Activated naive CD4-positive, alpha-beta T cell treated with Interleukin-2 at 50 U/mL for 16 hours (primary cell): ENCODE measurements at places on chromosomes 3 and 15.

- peak; percentile 50 for DNase-seq
Observed at GRCh38 chr15:65054333-65055200, 9.4 kb downstream of the SLC51B start.

- no peak for DNase-seq
Observed at GRCh38 chr15:36595611-36596010, 16.2 kb downstream of the CDIN1 start.

DNA sequence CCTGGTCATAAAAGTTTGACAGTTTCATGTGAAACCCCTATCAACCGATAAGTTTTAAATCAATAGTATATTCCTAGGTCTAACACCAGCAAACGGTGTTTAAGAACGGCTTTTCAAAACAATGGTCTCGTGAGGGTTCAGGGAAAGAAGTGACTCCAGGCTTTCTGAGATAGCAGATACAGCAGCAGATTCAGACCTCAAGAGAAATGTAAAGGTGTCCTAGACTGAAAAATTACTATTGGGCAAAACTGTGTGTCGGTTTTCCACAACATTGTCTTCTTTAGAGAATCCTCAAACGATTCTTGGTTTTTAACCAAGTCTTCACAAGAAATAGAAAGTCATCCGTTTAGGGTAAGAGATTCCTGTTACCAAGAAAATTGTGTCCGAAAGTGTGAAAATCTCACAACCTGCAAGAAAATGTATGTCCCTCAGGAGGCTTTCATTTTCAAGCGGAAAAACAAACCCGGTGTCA lies 1.2 kb downstream of the SETD2 start:
- DNase-seq: no peak

GRCh38 chr3:175913286-175913685 lies 1054.2 kb downstream of the NAALADL2 start:
- no peak for DNase-seq

- peak; percentile 56 for DNase-seq
Observed at GRCh38 chr15:52527911-52528563, 643 bp downstream of the MYO5A start.

DNA sequence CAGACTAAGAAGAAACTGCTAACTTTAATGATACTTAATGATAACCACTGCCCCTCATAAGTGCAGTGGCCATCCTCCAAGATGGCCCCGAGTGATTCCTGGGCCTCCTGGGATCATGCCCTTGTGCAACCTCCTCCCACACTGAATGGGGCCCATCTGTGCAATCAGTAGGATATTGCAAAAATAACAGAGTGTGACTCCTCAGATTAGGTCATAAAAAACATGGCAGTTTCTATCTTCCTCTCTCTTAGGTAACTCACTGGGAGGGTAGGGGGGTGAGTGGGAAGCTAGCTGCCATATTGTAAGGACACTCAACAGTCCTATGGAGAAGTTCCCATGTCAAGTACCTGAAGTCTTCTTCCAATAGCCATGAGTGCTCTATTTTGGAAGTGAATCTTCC lies 173.0 kb downstream of the SHQ1 start:
- DNase-seq: no peak

GRCh38 chr3:30768046-30768445 lies 126.4 kb downstream of the GADL1 start:
- DNase-seq: no peak

- no peak for DNase-seq
Observed at GRCh38 chr3:143810953-143811265, 37.4 kb downstream of the SLC9A9 start.

GRCh38 chr3:128851601-128852000 lies 27.8 kb upstream of the ACAD9 start:
- DNase-seq: no peak

- DNase-seq: peak; percentile 38
Observed at GRCh38 chr3:30657914-30658313, 51.5 kb downstream of the TGFBR2 start.

GRCh38 chr3:147615035-147615434 lies 205.9 kb downstream of the ZIC1 start:
- no peak for DNase-seq

GRCh38 chr3:175426805-175427204 lies 567.7 kb downstream of the NAALADL2 start:
- DNase-seq: no peak

- DNase-seq: peak; percentile 60
Observed at GRCh38 chr15:85690561-85691231, 104.0 kb downstream of the KLHL25 start.

DNA sequence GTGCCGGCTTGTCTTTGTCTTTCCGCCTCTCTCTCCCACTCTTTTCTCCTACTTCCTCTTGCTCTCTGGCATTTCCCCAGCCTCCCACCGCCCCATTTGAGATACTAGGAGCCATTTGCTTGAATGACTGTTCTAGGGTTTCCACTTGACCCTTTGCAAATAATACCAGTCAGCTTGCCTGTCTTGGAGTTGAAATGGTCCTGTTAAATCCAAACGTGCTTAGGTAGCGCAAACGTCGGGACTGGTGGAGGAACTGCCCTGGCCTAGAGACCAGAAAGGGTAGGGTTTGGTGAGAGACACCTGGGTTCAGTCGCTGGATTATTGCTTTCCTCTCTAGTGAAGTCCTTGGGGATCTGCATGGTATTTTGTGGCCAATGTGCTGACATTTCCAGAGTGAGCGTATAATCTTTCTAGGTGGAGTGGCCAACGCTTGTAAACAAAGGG lies 10.6 kb downstream of the ZIC1 start:
- DNase-seq: no peak

DNA sequence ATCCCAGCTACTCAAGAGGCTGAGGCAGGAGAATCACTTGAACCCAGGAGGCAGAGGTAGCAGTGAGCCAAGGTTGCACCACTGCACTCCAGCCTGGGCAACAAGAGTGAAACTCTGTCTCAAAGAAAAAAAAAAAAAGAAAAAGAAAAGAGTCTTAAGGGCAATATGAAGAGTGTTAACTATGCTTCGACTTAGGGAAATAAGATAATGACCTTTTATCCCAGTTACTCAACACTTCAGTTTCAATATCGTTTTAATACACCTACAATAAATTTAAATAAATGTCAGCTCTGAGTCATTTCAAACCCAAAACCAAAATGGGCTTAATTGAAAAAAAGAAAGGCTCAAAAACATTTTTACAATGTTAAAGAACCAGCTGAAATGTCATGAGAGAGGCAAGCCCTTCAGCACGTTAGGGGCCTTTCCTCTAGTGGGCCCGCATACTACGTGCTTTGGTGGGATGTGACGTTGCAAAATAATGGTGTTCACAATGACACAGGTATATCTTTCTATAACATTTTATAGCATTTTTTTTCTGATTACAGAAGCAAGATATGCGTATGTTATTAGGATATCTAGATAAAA lies 15.3 kb downstream of the FYCO1 start:
- DNase-seq: no peak

DNA sequence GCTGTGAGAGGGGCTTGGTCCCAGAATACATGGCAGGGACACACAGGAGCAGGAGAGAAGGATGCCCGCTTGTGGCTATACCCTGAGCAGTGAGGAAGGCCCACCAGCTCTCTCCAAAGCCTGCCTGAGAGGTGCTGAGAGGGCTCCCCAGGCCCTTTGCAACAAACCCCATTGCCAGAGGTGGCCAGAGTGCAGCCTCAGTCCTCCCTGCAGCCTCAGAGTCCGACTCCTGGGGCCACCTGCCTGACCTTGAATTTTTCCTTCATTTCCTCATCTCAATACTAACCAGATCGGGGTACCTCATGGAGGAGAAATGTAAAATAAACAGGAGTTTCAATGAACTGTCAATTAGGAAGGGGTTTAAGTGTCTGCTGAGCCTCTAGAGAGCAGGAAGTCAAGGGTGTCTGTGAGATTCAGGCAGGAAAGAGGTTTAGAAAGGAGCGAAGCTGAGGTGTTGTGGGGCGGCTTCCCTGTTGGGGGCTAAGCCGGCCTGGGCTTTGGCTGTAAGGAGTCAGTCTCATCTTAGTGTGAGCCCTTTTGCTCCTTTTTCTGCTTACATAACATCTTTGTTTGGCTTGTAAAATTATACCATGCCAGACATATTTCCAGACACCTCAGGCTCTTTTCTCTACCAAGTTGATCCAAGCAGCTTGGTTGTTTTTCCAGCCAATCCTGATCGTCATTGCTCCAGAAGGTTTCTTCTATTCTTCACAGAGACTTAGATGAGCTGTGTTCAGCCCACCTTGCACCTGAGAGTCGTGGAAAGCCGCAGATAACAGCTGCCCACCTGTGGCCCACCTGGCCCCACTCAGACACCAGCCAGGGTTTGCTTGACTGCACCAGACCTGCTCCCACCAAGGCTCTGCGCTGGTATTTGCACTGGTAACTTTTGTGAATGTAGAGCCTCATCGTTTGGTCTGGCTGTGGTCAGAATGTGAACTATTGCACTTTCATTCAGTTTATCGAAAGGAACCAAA lies 36.7 kb downstream of the CMTM7 start:
- DNase-seq: no peak

- no peak for DNase-seq
Observed at GRCh38 chr15:56989411-56989924, 71.0 kb downstream of the TCF12 start.

- no peak for DNase-seq
Observed at GRCh38 chr3:143167969-143168854, 48.6 kb downstream of the CHST2 start.

DNA sequence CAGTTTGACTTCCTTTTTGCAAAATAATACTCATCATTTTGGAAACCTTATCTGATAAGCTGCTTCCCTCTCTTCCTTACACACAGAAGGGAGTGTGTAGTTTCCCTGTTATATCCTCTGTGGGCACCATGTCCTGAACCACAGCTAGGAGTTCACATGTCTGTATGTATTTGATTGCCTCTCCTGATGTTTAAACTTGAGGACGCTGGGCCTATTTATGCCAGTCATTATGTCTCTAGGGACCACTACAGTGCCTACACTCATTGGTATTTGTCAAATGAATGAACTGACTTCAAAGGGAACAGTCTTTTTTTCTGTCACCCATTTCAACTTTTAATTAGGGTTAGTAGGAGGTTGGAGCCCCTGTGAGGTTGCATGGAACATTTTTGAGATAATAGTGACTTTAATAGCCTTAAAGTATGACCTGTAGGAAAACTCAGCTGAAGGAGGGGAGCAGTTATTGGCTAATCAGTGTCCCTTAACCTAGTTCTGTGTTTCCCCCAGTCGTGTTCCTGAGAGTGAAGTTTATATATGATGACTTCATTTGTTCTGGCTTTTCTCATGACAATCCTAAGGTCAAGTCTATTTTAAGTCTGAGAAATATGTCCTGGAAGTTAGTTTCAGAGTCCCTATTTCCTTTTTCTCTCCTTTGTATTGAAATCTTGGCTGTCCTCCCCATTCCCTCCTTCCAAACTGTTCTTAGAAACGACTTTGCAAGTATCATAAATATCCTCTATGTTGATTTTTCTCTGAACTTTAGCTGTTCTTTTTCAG lies 28.9 kb downstream of the PDE8A start:
- no peak for DNase-seq

DNA sequence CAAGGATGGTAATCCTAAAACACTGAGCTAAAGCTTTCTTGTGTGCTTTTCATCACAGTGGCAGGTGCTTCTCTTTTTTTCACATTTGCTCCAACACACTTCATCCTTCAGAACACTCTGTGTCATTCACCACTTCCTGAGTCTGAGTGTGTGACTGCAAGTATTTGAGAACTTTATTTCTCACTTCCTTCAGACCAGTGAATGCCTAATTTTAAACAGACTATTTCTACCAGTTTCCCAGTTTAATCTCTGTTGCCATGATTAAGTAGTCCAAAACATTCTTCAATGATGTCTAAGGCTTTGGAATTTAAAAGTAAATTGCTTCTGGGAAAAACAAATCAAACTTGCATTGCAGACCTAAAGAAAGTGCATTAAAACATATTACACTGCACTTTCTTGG lies 541.2 kb downstream of the RBMS3 start:
- no peak for DNase-seq

- DNase-seq: no peak
Observed at GRCh38 chr3:71089271-71089847, 494.2 kb downstream of the FOXP1 start.

GRCh38 chr3:149623824-149624223 lies 34.0 kb downstream of the WWTR1 start:
- no peak for DNase-seq

GRCh38 chr15:27268923-27269322 lies 297.9 kb downstream of the GABRG3 start:
- no peak for DNase-seq

GRCh38 chr15:51099185-51099584 lies 4.5 kb upstream of the TNFAIP8L3 start:
- DNase-seq: no peak

- DNase-seq: no peak
Observed at GRCh38 chr3:191961022-191961421, 500.1 kb downstream of the PYDC2 start.

DNA sequence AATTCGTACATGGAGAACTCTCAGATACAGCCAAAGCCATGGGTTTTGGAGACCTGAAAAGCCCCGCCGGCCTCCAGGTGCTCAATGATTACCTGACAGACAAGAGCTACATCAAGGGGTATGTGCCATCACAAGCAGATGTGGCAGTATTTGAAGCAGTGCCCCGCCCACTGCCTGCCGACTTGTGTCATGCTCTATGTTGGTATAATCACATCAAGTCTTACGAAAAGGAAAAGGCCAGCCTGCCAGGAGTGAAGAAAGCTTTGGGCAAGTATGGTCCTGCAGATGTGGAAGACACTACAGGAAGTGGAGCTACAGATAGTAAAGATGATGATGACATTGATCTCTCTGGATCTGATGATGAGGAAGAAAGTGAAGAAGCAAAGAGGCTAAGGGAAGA lies 23.5 kb downstream of the MYO5A start:
- no peak for DNase-seq

- DNase-seq: peak; percentile 87
Observed at GRCh38 chr15:92803852-92804609, 96.1 kb upstream of the CHD2 start.

DNA sequence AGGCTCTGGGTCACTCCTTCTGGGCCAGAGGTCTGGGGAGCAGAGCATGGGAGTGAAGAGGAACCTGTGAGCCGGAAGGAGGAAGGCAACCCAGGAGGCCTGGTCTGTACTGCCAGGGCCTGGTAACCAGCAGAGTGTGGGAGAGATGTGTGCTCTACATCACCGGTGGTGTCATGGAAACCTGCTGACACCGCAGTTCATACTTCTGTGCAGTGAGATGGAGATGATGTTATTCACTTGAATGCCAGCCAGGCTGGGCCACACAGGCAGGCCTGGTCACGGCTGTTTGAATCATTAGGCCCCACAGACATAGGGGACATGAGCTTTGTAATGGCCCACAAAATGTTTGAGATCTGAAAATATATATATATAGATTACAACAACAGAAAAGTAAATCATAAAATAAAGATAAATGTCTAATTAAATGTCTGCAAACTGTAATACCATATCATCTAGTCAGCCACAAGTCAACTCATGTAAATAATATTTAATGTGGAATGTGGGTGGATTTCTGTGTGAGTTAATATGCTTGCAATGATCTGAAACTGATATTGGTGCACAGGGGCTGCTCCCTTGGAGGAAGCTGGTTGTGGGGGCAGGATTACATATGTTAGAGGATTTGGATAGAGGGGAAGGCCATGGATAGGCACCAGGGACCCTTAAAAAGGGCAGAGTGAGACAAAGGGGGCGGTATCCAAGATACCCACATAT lies 108.5 kb upstream of the PFN2 start:
- DNase-seq: no peak

GRCh38 chr15:92076541-92076940 lies 223.0 kb downstream of the SLCO3A1 start:
- no peak for DNase-seq
